NCI-H1930 (cell line): ENCODE measurements at places on chromosomes 7 and 10.
A peak's percentile ranks its signal among the peaks of the same experiment; 100 is the strongest.

DNA sequence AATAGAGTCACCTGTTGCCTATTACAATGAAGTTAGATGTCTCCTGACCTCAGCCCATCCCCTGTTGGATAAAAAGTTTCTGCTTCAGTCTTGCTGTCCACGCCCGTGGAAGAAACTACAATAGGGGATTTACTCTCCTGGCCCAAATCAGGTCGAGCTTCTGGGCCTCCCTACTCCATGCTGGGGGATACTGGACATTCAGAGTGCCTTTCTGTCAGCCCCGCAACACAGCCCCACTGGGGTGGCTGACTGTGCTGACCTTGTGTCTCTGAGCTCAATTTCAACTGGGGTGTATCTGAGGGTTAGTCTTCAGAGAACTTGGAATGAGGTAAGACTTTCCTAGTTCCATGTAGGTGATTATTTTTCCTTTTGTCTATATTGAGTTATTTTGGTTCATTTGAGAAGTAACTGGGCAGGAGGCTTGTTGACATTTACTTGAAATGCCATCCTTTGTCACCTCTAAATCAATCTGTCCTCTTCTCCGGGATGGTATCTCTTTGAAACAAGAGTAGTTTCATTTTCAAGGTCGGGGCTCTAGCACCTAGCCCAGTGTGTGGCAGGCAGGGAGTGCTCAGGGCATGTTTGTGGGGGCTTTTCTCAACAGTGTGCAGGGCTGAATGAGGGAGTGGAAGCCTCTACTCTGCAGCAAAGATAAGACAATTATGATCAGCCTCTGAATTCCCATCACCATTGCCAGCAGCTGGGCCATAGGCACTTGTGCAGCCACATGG, 17.7 kb upstream of the CXCL12 start:
- DNase-seq: no peak

DNA sequence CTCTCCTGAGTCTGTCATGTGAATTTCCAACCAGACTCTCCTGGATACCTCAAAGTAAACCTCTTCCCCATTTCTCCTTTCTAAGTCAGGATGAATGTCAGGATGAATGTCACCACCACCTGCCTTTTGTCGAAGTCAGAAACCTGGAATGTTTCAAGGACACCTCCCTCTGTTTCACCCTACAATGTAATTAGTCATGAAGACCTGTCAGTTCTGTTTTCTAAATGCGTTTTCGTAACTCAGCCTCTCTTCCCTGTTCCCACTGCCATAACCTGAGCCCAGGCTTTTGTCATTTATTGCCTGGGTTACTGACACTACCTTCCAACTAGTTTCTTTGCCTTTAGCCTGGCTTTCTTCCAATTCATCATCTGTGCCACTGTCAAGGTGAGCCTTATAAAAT, 5.5 kb upstream of the STN1 start:
- no peak for DNase-seq

- DNase-seq: no peak
Measured at GRCh38 chr7:156222611-156223010, 410.3 kb upstream of the SHH start.

- DNase-seq: no peak
Measured at GRCh38 chr10:132984801-132985545, 42.6 kb upstream of the CFAP46 start.

- DNase-seq: no peak
Measured at GRCh38 chr7:68038621-68039314, 1042.1 kb downstream of the TYW1 start.

DNA sequence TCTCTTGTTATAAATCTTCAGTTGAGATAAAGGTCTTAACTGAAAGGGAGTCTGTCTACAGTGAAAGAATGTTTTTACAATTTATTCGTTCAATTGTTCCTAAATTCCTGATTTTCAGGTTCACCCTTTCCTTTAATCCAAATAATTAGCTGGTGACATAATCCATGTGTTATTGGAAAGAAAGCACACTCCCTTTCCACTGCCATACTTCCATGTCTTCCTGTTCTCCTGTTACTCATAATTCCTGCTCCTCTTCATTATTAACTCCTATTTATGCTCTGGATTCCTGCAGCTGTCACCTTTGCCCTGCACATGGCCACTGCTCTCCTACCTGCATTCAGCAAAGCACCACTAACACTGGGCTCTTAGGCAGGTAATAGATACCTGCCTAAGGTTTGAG, 40.0 kb upstream of the FAM3C start:
- no peak for DNase-seq

DNA sequence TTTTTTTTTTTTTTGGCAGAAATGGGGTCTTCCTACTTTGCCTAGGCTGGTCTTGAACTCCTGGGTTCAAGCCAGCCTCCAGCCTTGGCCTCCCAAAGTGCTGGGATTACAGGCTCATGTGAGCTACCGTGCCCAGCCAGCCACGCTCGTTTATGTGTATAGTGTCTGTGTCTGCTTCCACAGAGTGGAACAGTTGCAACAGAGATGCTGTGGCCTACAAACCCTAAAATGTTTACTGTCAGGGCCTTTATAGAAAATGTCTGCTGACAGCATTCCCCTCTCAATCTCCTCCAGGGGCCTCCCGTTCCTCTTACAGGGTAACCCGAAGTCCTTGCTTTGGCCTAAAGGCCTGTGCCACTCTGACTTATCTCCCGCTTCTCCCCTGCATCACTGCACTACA, 87.6 kb upstream of the LEP start:
- no peak for DNase-seq

- DNase-seq: peak; percentile 35
Measured at GRCh38 chr7:94823947-94824346, 83.4 kb upstream of the PPP1R9A start.

GRCh38 chr7:106143711-106144337, 31.7 kb upstream of the SYPL1 start:
- DNase-seq: no peak
